ENCODE measurements at places on chromosomes 6 and 20.

- no peak for DNase-seq
Observed at GRCh38 chr20:24370249-24370648, 99.2 kb upstream of the SYNDIG1 start.

DNA sequence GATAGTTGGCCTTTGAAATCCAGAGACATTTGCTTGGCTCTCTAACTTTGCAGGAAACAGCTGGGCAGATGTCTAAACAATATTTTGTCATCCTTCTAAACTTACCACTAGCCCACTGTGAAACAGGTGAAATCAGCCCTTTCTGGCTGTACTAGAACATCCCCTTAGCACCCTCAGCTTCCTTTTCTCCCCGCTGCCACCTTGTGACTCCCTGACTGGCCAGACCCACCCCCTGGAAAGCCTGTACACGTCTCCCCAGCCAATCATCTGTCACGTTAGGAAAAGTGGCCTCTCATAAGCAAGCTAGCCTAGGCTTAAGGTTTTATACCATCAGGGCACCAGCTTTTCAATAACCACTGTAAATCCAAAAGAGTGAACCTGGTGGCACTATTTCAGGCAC lies 88.6 kb upstream of the E2F3 start:
- no peak for DNase-seq

DNA sequence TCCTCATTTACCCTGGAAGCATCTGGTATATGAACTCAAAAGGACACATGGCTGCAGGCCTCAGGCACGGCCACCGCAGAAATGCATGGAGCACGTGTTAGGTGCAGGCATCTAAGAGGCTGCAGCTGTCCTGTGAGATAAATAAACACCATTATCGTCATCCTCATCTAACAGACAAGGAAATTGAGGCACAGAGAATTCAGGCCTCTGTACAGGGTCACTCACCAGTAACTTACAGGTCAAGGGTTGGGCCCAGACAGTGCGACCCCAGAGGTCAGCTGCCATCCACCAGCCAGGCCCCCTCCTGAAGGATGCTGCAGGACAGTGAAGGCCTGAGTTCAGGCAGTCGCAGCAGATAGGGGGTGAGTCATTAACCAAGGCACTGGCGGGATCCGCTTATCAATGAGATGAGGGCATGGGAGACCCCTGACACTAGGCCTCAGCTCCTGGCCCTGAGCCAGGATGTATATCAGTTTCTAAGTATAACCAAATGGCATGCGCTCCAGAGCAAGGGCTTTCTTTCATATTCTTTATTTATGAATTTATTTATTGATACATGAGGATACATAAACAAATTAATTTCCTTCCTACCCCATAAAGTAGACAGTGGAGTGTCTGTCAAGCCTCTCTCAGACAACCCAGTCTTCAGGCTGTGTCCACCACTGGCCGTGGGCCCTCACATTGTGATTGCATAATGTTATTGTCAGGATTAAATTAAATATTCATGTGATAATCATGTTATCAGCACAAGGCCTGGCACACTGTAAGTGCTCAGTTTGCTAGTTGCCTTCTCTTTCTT lies 316.9 kb downstream of the QKI start:
- no peak for DNase-seq

DNA sequence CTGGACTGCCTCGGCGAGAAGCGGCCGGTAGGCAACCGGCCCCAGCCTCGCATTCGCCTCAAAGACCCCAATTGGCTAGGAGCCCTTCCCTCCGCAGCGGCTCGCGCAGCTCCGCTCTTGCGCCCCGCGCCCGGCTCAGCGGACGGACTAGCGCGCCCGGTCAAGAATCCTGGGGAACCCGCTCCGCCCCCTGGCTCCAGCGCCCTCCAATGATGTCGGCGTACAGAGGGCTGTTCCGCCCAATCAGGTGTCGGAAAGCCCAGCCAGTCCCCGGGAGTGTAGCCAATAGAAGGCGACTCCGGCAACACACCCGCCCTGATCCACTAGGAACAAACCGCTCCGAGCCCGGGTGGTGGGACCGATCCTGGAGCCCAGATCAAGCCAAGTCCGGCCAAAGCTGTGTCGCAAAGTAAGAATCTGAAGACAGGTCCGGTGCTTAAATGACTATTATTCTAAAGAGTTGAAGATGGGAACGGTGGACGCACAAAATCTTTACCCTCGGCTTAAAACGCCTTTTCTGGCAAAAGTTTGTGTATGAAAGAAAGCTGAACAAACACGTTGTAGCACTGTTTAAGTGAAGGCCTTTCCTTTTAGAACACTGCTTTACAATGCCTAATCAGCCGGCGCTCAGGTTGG lies 132.2 kb downstream of the OGFRL1 start:
- DNase-seq = no peak

DNA sequence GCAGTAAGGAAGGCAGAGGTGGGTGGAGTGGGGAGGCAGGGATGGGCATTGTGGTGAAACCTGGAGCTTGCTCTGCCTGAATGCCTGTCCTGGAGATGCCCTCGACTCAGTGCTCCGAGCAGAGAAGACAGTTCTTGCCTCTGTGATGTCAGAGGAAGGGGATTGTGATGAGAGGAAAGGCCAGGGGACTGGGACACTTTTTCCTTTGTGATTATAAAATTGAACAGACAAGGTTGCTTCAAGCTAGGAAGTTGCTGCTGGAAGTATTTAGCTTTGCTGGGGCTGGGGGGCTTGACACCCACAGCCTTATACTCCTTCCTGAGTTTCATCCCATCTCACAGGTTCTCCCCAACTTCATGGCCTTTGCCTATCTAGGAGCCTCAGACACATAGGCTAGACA lies at the start of gene SIRPD:
TSS of gene SIRPD (minus strand) at position 101 of the 400 bp plus-strand sequence. CDS start at position 49, 52 bp downstream.
- DNase-seq = no peak

DNA sequence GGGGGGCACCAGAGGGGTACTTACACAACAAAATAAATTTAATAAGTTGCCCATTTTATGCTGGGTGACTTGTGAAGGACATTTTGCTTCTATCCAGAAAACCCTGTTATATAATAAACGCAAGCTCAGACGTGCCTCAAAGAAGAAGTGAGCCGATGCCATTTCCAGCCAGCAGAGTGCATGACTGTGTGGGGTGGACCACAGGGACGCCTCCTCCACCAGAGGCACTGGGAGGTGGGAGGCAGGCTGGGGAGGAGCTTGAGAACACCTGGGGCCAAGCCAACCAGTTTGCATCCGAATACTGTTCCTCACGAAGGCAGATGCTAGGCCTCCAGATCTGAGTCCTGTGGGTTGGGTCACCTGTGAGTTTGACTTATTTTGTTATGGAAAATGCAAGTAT lies 363.8 kb downstream of the RNGTT start:
- DNase-seq = no peak

DNA sequence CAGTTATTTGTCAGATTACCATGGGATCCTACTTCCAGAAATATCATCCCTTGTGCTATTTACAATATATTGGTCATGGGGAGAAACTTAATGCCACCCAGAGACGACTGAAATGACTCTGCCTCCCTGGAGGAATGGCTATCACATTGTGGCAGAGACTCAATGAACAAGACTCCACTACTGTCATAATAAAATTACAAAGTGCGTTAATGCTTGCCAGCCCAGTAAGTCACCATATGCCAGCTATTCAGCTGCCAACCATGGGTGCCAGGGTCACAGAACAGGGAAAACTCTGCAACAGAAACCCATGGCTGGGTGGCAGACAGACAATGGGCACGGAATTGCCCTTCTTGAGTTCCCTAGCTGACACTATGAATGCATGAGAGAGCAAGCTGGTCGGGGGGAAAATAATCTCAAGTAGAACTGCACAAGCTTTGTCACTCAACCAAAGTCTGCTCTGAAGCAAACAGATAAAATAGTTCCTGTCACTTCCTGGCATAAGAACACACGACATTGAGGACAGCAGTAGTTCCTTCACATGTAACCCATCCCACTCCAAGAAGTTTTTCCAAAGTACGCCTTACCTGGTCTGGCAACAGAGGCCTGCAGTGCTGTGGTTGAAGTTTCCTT lies 32.1 kb downstream of the TP53INP2 start:
- DNase-seq = no peak

- DNase-seq = no peak
Observed at GRCh38 chr6:157271441-157271840, 51.9 kb downstream of the TMEM242 start.

DNA sequence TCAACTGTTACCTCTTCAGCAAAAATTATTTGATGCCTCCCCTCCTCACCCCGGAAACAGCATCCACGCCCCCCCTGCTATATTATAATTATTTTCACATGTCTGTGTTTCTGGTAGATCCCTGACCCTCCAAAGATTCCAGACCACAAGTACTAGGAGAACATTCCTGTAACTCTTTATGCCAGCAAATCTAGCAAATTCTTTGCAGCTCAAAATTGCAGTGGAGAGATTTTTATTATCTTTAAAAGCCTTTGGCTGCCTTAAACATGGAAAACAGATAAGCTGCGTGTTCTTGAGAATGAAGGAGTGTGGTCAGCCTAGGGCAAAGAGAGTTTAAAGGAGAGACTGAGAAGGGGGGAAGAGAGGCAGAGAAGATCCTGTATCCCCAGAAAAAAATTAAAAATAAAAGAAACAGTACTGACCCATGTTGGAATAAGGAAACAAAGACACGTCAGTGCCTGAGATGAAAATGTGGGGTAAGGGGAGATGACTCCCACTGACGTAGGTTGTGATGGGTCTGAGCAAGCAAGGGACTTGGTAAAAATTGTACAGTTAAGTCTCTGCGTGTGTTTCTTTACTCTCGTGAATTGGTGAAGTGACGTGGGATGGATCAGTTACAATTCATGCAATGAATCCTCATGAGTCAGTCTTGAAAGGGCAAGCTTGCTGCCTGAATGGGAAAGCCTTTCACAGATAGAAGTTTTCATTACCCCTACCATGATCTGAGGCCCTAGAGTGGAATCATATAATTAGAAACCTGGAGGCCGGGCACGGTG lies 8.3 kb downstream of the ID4 start:
- no peak for DNase-seq

- DNase-seq = no peak
Observed at GRCh38 chr6:38161754-38162492, 342.4 kb downstream of the ZFAND3 start.

- DNase-seq = no peak
Observed at GRCh38 chr6:18118330-18118729, 4.1 kb downstream of the NHLRC1 start.
